ENCODE measurements at places on chromosomes 3 and 15. TPM values are rescaled to one million over a fixed set of nuclear protein-coding genes. Genes with fewer than 3 reads are reported as not detected.

Gene SLC12A1
- total RNA-seq = 0.03 TPM

Gene LMOD3
- total RNA-seq = not detected

Gene RGMA
- 3.8 TPM for total RNA-seq

Gene TRAK1
- total RNA-seq = 9.8 TPM

Gene CISH
- total RNA-seq = 7.8 TPM
